ENCODE measurements at places on chromosomes 3 and 15. TPM values are rescaled to one million over a fixed set of nuclear protein-coding genes. Genes with fewer than 3 reads are reported as not detected.

The SLC22A13 gene
- total RNA-seq: 0.22 TPM

The WDR93 gene
- 0.13 TPM for total RNA-seq

The ANKUB1 gene
- not detected for total RNA-seq

The FAM3D gene
- total RNA-seq: 0.27 TPM

The CHRNA3 gene
- total RNA-seq: not detected

The C15orf62 gene
- total RNA-seq: 0.40 TPM

The GHSR gene
- total RNA-seq: not detected

The SLC6A20 gene
- not detected for total RNA-seq

The NMNAT3 gene
- total RNA-seq: 0.27 TPM

The MKRN3 gene
- total RNA-seq: 0.79 TPM

The STRC gene
- total RNA-seq: not detected

The CYP19A1 gene
- total RNA-seq: not detected

The SQOR gene
- 32.4 TPM for total RNA-seq

The TYRO3 gene
- 10.4 TPM for total RNA-seq

The IQCF5 gene
- not detected for total RNA-seq

The FAM81A gene
- 1.1 TPM for total RNA-seq

The PLSCR5 gene
- not detected for total RNA-seq

The CRABP1 gene
- total RNA-seq: not detected

The ARGFX gene
- total RNA-seq: not detected

The ECE2 gene
- total RNA-seq: not detected
